A673 (cell line): ENCODE measurements at places on chromosomes 13 and 19.

GRCh38 chr19:33376423-33376822 lies 2.9 kb downstream of the CEBPG start:
- DNase-seq, result no peak

DNA sequence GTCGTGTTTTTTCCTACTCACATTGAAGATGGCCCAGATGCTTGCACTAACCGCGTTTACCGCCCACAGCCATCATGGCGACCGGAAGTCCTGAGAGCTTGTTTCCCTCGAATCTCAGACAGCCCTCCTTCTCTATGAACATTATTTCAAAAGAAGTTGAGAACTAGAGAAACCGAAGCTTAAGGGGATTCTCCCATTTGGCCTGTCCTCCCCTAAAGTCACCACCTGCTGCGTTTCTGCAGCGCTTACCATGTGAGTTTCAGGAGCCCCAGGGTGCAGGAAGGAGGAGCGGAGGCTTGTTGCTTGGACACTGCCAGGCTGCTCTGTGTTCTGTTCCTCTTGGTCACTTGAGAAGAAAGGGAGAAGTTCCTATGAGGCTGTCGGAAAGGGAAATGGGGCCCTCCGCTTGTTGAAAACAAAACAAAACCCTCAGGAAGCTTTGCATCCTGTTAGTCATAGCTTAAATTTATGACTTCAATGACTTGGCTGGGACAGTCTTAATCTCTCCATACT lies 6.2 kb downstream of the CARD8 start:
- DNase-seq, result peak; percentile 98

- DNase-seq, result no peak
Observed at GRCh38 chr19:29001141-29001581, 211.8 kb downstream of the UQCRFS1 start.

DNA sequence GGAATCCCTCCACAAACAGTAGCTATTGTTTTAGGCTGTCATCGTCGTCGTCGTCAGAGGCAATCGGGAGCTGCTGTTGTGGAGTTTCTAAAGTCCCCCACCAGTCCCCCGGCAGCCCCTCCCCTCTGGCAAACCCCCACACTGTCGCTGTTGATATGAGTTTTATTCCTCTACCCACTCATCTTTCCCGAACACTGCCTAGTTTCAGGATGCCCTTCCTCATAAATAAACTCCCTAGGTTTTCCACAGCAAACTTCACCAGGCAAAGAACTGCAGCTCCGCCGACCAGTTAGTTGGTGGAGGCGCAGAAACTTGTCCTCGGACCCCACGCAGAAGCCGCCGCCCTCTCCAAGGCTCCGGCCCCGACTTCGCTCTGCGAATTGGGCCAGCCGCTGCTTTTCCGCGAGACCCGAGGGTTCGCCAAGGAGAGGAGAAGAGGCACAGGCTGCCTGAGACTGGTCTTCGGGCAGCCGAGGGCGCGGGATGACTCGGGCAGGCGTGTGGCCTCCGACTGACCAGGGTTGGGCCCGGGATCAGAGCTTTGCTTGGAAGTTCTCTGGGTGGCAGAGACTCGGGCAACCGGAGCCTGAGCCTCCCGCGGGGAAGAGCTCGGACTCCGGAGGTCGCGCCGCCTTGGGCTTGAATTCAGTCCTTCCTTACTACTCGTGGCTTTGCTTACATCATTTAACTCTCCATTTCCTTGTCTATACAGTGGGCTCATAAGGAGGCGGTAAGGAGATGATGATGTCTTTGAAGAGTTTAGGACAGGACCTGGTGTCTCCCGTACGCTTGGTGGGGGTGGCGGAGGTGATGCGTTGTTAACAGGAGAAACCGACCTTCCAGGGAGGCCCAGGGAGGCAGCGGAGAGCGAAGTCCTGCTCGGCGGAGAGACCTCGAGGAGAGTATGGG lies 7.9 kb downstream of the PDX1 start:
- DNase-seq, result no peak

DNA sequence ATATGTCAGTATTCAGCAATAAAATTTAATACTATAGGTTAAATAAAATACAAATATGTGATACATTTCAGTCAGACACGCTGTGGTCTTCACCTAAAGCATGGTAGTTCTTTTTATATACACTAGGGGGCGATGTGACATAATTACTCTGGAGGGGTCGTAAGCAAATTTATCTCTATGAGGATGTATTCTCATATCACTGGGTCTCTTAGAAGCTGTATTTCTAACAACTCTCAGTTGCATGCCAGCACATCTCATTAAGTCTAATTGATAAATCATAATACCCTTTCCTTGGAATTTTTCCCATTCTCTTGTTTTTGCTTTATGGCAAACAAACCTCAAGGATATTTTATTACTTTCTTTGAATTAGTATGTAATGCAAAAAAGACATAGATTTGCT lies 3.9 kb upstream of the PCDH17 start:
- peak; percentile 74 for DNase-seq

GRCh38 chr13:97030705-97031452 lies 36.6 kb upstream of the OXGR1 start:
- peak; percentile 56 for DNase-seq

GRCh38 chr13:77831866-77832265 lies 86.8 kb downstream of the EDNRB start:
- no peak for DNase-seq

DNA sequence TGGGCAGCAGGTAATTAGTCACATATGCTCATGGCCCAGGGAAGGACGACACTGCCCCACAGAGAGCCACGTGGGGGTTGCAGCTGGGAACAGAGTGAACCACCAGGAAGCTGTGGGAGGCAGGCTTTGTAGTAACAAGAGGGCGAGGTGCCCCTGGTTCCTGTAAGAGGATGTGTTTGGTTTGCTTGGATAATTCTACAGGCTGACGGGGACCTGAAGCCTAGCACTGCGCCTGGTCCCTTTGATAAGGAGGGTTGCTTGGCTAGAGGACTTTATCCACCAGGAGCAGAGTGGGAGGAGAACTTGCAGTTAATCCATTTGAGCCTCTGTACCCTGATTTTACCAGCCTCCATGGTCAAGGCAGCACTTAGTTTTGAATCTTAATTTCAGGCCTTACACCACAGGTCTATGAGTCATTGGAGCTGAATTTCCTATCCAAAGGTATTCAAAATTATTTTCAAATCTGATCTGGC lies 67.4 kb upstream of the CLDN10 start:
- peak; percentile 49 for DNase-seq

GRCh38 chr13:46288570-46289259 lies 77.0 kb downstream of the LRRC63 start:
- DNase-seq, result peak; percentile 84

DNA sequence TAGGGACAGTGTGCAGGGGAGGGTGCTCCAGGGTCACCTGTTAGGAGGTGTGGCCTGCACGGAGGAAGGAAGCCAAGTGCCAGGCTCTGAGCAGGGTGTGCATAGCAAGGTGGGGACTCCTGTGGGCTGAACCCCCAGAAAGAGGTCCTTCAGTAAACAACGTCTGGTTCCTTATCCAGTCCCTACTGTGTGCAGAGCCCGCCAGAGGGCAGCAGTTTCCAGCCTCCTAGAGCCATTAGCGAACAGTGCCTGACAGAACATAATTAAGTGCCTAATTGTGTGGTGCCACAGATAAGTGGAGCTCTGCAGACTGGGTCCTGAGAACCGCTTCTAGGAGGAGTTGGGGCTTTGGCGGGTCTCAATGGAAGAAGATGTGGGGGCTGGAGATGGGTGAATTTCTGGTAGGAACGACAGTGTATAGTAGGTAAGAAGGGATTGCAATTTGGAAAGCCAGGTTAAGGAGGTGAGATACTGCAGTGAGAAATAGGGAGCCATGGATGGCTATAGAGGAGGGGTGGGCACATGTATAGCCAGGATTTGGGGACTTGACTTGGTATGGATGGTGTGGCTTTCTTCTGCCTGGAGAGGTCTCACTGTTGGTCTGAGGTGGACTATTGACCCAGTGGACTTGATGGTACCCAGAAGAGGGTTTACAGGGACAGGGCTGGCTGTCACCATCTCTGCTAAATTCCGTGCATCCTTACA lies 323.1 kb downstream of the ZNF536 start:
- DNase-seq, result no peak

DNA sequence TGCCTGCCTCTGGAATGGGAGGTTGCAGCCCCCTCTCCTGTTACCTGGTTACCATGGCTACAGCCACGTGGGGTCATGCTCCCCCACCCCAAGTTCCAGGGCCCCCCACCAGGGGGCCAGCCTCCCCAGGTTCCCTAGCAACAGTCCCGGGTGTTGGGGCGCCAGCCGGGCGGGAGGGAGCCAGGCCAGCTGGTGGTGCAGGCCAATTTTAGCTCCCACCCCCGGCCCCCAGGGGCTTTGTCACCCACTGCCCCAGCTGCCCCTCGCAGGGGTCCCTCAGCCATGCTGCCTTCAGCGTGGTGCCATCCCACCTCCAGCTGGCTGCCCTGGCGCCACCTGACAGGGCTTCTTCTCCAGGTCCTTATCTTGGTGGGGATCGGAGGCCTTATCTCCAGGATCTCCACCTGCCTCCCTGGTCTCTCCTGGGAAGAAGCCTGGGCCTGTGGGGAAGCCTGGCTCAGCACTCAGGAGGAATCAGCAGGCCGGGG lies 3.0 kb downstream of the MARK4 start:
- DNase-seq, result no peak

DNA sequence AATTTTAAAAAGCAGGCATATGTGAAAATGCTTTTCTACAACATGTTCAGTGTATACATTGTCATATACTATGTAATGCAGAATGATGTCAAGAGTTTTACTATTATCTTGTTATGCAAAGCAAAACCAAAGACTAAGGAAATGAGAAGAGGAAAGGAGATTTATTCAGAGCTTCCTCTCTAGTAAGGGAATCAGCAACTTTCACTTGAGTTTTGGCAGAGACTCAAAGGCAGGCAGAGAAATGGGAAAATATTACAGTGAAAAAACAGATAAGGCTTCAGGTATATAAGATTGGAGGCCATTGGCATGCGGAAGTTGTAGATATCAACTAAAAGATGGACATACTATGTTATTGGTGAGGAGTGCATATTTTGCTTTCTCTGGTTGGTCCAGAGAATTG lies 512.0 kb upstream of the PCDH20 start:
- DNase-seq, result peak; percentile 63

- no peak for DNase-seq
Observed at GRCh38 chr19:5914358-5914774, 312 bp downstream of the CAPS start.

- DNase-seq, result no peak
Observed at GRCh38 chr19:17743874-17744580, 7.2 kb upstream of the FCHO1 start.

GRCh38 chr19:19520989-19521388 lies 5.0 kb downstream of the NDUFA13 start:
- DNase-seq, result no peak

DNA sequence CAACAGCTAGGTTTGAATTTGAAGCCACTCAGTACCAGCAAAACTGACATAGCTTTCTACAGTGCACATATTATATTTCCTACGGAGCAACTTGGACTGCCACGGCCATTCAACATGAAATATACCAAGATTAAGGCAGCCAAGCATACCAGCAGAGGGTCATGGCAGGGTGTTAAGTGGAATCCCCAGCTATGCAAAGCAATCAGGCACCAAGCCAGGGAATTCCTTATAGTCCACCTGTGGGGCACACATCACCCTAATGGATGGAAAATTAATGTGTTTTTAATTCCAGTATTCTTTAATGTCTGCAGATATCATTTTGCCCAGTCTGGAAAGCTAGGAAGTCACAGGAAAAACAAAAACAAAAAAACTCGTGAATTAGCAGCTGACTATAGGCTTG lies 1190.3 kb downstream of the EFNB2 start:
- no peak for DNase-seq

DNA sequence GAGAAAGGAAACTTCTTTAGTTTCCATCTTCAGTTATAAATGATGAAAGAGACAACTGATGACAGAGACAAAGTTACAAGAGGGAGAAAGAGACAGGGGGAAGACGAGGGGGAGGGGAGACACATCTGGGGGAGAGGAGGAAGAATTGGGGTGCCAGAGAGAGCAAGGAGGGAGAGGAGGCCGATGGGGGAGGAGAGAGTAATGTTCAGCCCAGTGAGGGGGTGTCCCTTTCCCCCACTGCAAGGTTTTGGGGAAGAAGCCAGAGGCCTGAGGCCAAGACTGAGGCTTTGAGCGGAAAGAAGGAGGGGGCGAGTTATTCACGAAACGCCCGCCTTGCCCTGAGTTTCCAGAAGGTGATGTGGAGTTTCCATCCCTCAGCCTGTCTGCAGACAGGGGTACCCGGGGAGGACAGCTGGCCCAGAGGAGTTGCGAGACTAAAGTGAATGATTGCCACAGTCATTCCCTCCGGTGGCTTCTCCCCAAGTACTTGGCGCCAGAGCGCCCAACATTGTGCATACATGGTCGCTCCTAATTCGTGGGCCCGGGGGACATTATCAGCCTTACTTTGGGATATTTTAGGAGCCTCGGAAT lies 558 bp upstream of the PPAN start:
- no peak for DNase-seq

GRCh38 chr13:107968470-107968869 lies 246.9 kb downstream of the LIG4 start:
- no peak for DNase-seq

- no peak for DNase-seq
Observed at GRCh38 chr19:6023085-6023682, 45.2 kb upstream of the RANBP3 start.

GRCh38 chr19:47703301-47703700 lies 9.9 kb upstream of the EHD2 start:
- DNase-seq, result peak; percentile 37

- no peak for DNase-seq
Observed at GRCh38 chr19:49626226-49626625, 13.7 kb downstream of the RRAS start.

DNA sequence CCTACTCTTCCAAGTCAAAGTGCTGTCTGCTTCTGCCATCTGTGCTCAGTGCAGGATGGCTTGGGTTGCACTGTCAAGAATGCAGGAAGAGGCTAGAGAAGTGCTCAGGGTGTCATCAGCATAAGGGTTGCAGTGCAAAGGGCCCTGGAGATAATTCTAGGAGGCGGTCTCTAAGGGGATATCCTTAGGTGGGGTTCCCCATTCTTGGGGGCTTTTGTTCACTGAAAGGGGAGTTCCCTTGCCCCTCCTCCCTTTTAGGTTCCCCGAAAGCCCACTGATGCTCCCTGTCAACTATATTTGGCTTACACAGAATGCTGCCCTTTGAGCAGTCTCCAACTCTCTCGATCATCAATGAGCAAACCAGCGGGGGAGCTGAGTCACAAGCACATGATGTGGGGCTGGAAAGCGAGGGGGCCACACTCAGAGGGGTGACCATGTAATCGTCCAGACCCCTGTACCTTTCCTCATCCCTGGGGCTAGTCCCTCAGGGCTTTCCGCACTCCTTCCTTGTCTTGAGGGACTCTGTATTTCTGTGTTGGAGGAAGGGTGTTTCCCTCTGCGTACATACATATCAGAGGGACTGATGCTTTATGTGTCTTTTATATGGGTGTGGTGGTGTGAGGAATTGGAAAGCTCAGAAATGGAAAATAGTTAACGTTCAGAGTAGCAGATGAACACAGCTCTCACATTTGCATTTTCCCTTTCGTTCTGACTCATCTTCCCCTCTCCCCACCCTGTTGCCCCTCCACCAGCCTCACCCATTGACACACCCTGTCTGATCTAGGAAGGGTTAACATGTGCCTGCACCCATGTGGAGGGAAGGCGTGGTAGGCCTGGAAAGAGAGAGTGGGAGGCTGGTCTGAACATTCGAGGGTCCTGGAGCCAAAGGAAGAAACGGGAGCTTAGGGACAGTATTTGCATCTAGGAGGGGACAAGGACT lies 6.7 kb downstream of the ZBTB32 start:
- DNase-seq, result no peak
